ENCODE measurements at places on chromosomes 1 and 21.

- DNase-seq, result peak; percentile 99
Observed at GRCh38 chr1:228902781-228903433, 167.6 kb downstream of the RHOU start.

GRCh38 chr21:16634515-16634914, 878.3 kb upstream of the CXADR start:
- DNase-seq, result no peak

DNA sequence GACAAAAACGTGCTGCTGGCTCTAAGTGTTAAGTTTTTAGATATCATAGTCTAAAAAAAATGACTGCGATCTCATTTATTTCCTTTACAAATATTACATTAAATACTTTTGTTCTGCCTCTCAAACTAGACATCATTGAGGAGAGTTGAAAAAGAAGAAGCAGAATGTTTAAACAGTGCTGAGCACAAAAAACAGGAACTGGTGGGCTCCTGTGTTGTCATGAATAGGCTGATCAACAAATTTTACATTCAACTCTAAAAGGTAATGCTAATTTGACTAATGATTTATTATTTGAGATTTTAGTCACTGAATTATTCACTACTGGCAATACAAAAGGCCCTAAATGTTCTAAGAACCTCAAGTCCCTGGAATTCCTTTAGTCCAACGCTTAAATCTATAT, 66.1 kb downstream of the GPATCH2 start:
- DNase-seq, result no peak

GRCh38 chr21:38699048-38699447, 106.7 kb upstream of the ETS2 start:
- DNase-seq, result no peak

- DNase-seq, result peak; percentile 48
Observed at GRCh38 chr1:57131701-57132394, 166.0 kb upstream of the C8B start.

DNA sequence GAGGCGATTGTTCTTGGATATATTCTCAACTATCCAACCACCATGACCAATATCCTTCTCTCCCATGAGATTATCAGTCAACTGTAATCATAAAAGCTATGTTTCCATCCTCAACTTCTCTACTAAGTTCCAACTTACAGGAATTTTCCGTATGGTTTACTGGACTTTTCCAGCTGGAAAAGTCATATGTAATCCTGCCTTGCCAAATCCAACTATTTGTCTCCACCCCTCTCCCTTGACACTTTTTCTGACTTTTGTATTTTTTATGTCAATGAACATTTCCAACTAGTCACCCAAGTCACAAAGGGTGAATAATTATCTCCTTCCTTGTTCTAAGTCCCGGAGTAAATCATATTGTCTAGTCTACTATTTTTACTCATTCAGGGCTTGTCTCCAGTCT, 293.1 kb downstream of the USP25 start:
- DNase-seq, result no peak

GRCh38 chr1:85088408-85088784, 40.1 kb upstream of the MCOLN3 start:
- DNase-seq, result no peak

- peak; percentile 48 for DNase-seq
Observed at GRCh38 chr21:37636152-37636860, 269.7 kb downstream of the DYRK1A start.

DNA sequence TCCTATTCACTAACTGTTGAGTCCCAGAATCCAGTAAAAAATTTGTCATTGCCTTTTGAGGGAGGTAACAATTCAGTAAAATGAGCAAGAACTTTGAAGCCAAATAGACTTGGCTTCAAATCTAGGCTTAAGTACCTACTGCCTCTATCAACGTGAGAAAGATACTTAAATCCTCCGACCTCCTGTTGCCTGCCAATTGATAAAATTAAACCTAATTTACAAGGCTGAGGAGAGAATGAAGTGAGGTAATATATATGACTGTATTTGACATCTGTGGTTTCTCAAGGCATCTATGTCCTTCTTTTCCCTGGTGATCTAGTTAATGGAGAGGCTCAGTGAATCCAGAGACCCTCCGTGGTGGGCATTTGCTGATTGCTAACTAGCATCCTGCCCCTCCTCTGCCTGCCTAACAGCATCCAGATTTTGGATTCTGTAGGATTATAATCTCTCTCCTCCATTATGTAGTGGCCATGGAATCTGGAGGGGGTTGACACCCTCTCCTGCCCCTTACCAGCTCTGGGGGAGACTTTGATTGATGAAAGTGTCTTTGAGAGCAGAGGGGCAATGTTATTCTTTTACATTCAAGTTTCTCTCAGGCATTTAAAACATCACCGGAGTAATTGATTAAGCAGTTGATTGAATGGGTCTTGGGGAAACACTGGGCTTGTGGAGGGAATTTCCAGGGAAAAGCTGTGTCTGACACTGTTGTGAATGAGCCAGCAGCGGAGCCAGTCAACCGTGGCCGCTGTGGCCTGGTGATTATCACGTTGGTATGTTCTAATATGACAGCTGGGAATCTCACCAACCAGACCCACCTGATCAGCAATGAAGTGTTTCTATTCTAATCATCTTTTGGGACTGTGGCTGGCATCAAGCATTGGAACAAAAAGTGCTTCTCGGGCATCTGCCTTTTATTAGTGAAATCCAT, 140.7 kb upstream of the FAM78B start:
- DNase-seq, result no peak
